ENCODE measurements at places on chromosomes 16 and 17.

DNA sequence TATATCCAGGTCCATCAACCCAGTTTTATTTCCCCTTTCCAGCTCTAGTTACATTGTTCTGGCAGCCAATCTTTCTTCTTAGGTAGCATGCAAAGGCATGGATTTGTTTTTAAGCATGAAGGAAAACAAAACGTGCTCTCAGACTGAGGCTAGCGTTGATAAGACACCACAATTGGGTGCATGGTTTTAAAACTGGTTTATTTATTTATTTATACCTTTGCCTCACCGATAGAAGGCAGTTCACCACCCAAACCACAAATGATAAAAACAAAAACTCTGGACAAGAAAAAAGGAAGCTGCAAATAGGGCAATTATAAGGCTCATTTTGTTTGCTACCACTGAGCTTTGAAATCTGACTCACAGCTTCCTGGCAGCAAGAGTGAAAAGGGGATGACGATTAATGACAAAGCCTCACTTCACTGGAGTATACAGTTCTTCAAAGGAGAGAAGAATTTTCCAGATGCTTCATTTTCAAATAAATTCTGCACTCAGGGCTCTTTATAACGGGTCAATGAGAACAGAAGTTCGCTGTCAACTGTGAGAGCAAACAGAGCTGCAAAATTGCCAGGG lies 278.4 kb upstream of the IRX5 start:
- no peak for DNase-seq

GRCh38 chr17:55731586-55732250 lies 9.1 kb upstream of the TMEM100 start:
- no peak for DNase-seq

- DNase-seq: no peak
Observed at GRCh38 chr17:27336184-27336583, 42.3 kb downstream of the WSB1 start.

- no peak for DNase-seq
Observed at GRCh38 chr17:4940555-4941318, 669 bp downstream of the RNF167 start.

DNA sequence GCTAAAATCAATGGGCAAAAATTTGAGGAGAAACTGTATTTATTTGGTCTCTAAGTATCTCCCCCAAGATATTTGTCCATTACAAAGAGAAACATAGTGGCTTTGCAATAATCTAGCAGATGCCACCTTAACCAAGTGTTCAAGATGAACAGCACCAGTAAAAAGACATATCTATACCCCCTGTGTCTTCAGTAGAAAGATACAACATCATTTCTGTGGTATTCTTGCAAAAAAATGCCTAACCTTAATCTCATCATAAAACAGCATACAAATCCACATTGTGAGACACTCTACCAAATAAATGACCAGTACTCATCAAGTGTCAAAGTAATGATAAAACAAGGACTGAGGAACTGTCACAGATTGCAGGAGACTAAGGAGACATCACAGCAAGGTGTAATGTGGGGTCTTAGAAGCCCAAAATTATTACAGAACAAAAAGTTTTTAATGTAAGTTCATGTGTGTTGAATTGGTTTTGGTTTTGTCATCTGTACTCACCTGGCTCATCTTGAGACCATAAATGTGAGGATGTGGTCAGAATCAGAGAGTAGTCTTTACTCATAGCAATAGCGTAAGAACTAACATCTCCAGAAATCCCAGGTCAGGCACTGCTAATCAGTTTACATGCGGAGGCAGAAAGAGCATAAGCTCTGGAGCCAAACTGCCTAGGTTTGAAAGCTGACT lies 77.2 kb downstream of the AATF start:
- DNase-seq: no peak

DNA sequence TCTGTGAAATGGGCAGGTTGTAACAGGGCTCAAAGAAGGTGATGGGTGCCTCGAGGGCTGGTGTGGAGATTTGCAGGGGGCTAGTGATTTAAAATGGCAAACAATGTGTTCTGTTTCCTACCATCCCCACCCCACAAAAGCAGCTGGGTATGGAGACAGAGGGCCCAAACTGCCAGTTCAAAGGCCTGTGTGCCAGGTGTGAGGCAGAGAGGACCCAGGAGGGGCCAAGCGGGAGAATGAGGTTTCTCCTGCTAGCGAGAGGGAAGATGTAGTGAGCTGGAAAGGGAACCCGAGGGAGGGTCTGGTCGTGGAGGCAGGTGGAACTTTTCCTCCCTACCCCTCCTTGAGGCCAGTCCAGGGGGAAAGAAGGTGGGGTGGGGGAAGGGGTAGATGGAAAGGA lies 39.4 kb downstream of the LAT start:
- DNase-seq: no peak

DNA sequence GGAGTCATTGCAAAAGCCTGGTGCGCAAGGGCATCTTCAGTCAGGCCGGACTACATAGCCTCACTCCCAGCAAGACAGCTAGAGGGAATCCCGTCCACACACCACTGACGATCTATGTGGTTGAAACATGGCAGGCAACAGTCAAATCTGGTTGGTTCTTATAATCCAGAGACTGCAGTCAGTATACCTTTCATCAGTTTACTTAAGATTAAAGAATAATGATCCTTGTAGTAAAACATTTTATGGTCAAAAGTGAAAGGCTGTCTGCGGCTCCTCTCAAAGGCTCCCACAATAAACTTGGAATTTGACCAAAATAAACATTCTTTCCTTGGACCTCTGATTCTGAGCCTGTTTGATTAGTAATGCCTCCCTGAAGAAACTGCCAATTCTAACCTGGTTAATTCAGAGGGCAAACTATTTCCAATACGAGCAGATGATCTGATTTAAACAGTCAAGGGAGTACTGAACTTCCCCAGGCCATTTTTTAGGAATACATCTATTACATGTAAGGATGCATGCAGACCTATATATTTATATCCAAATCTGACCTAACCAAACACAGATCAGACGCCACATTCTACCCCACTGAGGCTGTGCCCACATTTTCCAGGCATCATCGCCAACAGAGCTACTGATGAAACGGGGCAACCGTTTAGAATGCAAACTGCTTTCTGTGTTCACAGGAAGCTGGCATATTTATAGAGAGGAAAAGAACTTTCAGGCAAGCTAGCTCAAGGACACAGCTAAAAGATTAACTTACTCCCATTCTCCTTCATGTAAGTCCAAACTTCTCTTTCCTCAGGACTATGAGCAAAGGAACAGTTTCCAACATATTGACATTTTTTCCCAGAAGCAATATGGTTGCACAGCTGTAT lies 15.3 kb upstream of the TXNDC11 start:
- no peak for DNase-seq
